ENCODE measurements at places on chromosomes 7 and 10.

DNA sequence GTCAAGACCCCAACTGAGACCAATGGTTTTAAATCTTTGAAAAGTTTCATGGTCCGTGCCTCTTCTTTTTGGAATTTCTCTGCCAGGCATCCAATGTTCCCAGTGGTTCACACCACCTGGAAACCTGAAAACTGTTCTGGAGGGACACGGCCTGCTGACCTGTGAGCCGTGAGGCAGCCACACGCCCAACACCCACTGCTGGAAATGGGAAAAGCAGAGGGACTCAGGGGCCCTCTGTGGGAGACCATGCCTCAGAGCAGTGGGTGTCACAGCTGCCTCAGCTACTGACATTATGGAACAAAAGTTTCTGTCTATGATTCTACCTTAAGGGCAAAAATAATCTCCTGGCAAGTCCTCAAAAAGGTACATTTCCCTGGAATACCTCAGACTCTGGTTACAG lies 70.4 kb upstream of the VIPR2 start:
- DNase-seq: no peak

DNA sequence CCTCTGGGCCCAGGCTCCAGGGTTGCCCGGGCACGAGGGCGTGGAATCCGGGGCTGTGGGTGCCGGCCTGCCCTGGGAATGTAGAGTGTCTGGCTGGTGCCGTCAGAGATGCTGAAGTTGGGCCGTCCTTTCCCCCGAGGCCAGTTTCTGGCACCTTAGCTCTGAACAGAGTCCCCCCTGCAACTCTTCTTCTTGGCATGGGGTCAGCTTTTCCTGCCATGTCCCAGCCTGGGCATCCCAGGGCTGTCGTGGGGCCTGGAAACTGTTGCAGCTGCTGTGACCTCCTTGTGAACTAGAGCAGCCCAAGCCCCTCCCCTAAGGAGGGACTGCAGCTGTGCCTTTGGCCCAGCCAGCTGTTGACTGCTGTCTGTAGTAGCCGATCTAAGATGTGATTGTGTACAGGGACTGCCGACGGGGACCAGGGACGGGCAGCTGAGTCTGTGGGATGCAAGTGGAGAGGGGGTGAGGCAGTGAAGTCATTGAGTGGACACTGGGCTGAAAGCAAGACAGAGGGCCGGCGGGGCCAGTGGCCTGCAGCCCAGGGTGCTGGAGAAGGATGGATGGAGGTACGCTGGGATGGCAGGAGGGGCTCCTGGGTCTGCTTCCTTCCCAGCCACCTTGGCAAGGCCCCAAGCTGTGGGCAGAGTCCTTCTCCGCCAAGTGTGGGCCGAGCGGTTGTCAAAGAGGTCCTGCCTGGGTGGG lies 35.8 kb downstream of the GBX1 start:
- DNase-seq: no peak

- DNase-seq: no peak
Measured at GRCh38 chr10:21993360-21994001, 10.0 kb downstream of the DNAJC1 start.

DNA sequence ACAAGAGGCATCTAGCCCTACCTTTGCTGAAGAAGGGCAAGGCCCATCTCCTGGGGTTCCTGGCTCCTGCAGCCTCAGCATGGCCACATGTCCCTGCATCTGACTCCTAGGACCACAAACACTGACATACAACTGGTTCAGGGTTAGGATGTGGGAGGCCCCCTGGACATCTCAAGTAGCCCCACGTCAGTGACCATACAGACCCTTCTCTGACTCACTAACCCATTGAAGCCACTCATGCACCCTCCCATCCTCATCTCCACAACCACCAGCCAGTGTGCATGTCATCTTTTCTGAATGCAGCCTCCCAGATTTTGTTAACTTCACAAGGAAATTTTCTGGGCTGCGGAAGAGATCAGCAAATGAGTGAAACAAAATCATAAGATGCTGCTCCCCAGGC lies 18.2 kb downstream of the TMEM176B start:
- peak; percentile 43 for DNase-seq

DNA sequence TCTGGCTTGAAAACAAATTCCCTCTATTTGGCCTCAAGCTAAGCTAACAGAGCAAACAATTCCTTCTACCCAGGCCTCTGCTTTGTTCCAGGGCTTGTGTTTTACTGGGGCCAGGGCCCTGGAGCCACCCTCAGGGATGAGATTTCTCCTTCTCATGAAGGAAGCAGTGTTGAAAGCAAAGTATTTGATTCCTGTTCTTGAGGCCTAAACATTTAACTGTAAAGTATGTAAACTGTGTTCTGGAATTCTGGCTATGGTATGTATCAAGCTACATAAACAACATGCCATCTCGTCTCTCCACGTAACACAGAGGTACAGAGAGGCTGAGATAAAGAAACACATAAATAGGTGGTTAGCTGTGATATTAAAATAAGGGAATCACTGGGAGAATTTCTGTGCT lies 81.8 kb downstream of the HERPUD2 start:
- DNase-seq: no peak

DNA sequence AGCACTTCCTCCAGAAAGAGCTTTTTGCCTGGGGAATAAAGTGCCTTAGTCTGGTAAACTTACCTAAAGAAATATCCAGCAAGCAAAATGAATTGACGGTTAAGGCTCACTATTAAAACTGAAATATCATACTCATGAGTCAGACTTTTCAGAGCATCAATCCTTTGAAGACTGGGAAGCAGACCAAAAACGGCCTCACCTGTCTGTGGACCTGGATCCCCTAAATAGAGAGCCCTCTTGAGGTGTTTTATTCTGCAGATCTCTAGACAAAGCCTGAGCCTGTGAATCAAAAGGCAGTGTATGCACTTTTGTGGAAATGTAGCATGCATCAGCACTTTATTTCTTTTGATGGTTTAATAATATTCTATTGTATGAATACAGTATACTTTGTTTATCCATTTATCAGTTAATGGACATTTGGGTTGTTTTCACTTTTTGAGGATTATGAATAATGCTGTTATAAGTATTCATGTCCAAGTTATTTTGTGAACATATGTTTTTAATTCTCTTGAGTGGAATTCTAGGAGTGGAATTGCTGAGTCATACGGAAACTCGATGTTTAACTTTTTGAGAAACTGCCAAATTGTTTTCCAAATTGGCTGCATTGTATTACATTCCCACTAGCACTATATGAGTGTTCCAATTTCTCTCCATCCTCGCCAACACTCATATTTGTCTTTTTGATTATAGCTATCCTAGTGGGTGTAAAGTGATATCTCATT lies 449.0 kb upstream of the IGFBP3 start:
- no peak for DNase-seq

- no peak for DNase-seq
Measured at GRCh38 chr10:88012641-88013040, 149.2 kb downstream of the PTEN start.

GRCh38 chr10:656883-657282 lies 32.6 kb downstream of the DIP2C start:
- DNase-seq: no peak

DNA sequence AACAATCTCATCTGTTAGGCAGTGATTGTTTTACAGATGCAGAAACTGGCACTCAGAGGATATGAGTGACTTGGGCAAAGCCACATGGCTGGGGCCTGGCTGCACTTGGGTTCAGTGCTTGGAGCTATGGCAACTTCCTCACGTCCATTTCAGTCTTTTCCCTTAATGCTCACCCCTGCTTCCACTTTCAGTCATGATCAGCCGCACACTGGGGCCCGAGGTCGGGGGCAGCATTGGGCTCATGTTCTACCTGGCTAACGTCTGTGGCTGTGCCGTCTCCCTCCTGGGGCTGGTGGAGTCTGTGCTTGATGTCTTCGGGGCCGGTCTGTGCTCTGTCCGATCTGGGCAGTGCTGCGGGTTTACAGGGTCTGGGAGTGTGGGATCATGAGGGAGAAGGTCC lies 3.0 kb downstream of the SLC12A9 start:
- DNase-seq: no peak

DNA sequence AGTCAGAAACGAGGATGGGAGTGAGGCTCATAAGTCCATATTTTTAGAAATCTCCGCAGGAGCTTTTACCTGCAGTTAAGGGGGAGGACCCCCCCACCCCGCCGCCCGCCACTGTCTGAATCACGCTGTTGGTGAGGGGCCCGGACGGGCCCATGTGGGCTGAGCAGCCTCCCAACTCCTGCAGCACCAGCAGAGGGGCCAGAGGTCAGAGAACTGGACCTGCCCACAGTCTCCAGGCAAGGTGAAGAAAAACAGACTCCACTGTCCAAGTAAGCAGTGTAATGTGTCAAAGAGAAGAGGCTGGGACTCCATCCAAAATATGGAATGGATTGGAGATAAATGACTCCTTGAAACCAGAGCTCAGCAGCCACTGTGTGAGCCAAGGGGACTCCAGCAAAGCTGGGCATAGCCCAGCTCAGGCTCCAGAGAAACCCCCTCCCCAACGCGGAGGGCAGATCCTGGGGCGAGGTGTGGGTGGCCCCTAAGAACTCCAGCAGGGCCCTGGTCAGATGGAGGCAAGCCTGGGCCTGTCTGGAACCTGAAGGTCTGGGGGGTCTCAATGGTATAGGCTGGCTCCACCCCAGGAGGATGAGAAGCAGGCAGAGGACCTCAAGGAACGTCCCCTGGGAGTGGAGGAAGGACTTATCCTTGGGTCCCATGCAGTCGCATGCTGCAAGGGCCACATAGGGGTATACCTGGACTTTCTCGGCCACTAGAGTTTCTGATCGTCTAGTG lies 128.5 kb upstream of the TNS3 start:
- DNase-seq: no peak
